ENCODE measurements at places on chromosomes 5 and 9.

GRCh38 chr5:34655354-34655991 lies 655 bp upstream of the RAI14 start:
- peak; percentile 59 for DNase-seq

- no peak for DNase-seq
Observed at GRCh38 chr5:110478895-110479294, 247.6 kb downstream of the TMEM232 start.

DNA sequence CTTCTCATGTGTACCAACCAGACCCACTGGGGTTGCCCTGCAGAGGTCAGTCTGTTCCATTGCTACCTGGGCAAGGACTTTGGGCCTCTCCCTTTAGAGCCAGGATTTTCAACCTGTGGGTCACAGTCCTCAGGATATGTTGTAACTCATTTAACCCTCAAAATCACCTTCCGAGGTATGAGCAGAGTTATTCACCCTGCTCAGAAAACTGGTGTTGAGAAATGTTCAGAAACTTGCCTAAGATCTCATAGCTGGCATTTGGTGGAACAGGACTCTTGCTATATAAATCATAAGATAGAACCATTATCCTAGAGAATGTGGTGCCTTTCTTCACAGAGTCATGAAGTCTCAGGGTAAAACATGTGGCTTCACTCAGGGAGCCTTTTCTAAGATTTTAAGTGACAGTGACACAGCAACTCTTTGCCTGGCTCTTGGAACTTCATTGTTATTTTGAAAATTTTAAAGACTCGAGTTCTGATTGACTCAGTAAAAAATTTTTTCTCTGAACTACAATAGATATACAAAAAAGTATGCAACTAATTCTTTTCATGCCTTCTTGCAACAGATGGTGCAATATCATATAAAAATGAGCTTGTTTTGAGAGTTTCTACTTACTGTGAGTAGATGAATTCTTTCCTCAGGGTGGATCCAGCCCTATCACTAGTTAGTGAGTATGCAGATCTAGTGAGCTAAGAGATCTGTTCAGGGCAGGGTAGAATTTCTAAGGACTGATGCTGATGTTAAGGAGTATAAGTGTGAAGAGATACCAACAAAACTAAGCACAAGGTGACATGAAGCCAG lies 29.5 kb downstream of the CAST start:
- no peak for DNase-seq

DNA sequence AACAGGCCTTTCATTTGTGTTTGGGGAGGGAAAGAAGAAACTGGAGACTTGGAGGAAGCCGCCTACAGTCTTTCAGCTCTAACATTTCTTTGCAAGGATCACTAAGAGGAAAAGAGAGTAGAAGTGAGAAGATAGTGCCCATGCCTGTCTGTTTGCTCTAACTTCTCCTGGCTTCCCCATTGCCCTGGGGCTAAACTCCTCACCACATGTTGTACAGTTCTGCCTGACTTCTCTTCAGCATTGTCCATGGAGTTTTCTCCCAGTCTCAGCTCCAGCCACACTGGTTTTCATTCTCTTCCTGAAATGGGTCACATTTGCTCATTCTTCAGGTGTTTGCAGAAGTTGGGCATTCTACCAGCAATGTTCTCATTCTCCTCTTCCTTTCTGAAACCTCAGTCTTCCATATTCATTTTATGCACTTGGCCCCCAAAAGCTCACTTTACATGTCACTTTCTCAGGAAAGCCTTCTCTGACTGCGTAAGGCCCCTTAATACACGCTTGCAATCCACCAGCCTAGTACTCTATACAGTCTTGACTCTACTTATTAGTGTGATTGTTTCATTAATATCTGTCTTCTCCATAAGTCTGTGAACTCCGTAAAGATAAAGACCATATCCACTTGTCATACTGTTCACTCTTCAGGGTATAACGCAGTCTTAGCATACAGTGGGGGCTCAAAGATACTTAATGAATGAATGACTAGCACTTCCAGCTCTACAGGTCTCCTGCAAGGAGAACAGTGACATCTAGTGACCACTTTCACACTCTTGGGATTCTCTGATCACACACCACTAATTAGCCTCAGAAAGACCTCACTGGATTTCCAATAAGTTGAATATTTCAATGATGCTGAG lies 40.2 kb upstream of the TRIM32 start:
- DNase-seq: no peak

DNA sequence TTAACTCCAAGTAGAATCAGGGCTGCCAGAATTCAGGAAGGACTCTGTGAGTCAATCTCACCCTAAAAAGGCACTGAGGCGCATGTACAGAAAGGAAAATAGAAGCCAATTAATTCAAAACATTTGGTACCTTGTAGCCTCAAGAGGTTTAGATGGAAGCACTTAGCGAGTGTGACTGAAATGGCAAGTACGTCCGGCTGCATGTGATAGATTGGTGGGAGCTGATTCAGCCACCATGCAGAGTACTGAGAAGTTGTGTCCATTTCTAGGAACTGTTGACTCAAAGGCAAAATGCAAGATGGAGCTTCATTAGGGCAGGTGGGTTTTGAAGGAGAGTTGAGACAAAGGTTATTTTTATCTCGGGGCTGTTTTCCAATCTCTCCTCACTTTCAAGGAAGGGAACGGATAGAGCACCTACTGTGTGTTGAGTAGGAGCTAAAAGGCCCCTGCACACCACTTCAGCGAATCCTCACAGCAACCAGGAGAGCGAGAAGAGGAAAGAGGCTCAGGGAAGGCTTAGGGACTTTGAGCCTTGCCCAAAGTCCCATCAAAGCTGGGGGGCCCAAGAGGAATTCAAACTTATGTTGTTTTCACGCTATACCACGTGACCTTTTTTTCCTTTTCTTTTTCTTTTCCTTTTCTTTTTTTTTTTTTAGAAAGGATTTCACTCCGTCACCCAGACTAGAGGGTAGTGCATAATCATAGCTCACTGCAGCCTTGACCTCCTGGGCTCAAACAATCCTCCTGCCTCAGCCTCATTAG lies 34.6 kb upstream of the CPEB4 start:
- no peak for DNase-seq
